Pulmonary artery endothelial cell (primary cell): ENCODE measurements at places on chromosomes 11 and 22.
A peak's percentile ranks its signal among the peaks of the same experiment; 100 is the strongest.

DNA sequence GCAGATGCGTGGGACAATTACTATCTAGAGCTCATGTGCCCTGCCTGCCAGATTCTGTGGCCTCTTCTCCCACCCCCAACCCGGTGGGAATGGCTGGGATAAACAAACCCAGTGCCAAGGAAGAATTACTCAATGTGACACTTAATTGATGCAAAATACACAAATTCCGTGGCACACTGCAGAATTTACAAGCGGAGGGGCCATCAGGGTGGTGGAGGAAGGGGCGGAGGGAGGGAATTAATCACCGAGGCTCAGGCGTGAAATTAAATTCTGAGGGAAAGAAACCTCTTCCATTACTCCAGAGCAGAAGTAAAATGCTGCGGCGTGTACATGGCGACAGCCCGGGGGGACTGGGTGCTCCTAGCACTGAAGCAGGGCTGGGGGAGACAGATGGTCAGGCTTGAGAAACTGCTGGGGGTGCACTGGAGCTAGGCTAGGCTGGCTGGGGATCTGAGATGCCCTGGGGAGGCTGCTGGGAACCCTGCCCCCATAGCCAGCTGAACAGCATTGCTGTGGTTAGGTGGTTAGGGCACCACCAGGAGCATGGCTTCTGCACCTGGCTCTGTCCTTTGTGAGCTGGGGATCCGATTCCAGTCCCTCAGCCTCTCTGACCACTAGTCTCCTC lies 200.6 kb downstream of the CEP164 start:
- no peak for DNase-seq

GRCh38 chr11:19828382-19829108 lies 115.9 kb downstream of the NAV2 start:
- DNase-seq = no peak

- DNase-seq = no peak
These were observed 44.5 kb downstream of the PDE3B start for GRCh38 chr11:14687943-14688627.

DNA sequence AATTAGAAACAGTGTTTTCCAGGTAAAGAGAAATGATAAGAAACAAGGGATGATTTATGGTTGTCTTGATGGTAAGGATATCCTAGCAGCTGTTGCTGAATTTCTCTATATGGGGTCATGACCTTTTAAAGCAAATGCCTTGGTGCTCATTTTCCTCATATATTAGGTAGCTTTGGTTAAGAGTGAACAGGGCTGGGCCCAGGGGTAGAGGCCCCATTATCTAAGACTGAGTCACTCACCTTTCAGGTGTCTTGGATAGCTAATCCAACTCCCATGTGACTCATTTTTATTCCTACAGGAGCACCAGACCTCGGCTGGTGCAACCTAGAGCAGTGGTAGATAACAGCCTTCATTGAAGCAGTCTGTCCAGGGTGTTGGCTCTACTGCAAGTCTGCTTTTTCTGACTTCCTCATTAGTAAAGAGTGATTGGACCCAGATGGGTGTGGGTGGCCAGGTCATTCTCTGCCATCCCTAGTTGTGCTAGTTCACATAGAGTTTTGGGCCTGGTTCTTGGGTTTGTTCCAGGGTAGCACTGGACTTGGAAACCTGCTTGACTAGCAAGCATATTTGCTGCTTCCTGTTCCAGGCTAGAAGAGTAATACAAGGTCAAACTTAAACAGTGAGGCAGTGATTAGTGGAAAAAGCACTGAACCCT lies 37.4 kb downstream of the CTNND1 start:
- no peak for DNase-seq

GRCh38 chr11:8913961-8914660 lies 3.1 kb downstream of the AKIP1 start:
- DNase-seq = no peak

GRCh38 chr11:109958821-109959166 lies 134.4 kb upstream of the ZC3H12C start:
- no peak for DNase-seq

- DNase-seq = no peak
These were observed 24.8 kb downstream of the APOL1 start for GRCh38 chr22:36277482-36278291.

DNA sequence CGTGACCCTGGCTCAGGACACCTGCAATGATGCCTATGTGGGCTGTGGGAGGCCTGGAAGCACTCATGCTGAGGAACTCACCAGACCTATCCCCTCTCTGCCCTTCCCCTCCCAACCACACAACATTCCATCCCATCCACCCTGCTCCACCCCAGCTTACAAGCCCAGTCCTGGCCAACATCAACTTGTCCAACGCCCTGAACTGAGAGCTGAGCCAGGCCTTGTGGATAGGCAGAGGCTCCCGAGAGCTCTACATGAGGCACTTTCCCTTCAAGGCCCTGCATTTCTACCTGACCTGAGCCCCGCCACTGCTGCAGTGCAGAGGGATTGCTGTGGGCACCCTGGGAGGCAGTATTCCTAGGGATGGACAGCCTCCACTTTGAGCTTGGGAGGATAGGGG lies 112.4 kb downstream of the PDE2A start:
- DNase-seq = no peak

- no peak for DNase-seq
These were observed 54.2 kb downstream of the LGR4 start for GRCh38 chr11:27418356-27418755.

- no peak for DNase-seq
These were observed 18.4 kb downstream of the SELENOO start for GRCh38 chr22:50218996-50219727.

GRCh38 chr11:94790661-94791180 lies 22.6 kb downstream of the AMOTL1 start:
- DNase-seq = no peak

DNA sequence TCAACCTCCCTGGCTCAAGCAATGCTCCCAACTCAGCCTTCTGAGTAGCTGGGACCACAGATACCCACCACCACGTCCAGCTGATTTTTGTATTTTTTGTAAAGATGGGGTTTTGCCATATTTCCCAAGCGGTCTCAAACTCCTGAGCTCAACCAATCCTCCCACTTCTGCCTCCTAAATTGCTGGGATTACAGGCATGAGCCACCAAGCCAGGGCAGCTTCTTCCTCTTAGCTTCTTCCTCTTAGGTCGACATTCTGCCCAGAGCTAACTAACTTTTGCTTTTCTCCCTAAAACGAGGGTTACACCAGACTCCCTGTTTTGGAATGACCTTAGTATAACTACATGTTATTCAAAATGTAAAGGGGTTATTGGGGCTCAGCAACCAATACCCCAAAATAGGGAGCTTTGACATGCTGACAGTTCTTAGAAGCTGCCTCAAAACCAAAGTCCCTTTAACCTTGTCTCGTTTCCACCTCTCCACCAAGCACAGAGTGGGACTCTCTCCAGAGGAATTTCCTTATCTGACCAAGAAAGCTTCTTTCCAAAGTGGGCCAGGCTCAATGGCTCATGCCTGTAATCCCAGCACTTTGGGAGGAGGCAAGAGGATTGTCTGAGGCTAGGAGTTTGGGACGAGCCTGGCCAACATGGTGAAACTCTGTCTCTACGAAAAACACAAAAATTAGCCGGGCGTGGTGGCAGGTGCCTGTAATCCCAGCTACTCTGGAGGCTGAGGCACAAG lies 7.0 kb downstream of the HPS5 start:
- DNase-seq = no peak

DNA sequence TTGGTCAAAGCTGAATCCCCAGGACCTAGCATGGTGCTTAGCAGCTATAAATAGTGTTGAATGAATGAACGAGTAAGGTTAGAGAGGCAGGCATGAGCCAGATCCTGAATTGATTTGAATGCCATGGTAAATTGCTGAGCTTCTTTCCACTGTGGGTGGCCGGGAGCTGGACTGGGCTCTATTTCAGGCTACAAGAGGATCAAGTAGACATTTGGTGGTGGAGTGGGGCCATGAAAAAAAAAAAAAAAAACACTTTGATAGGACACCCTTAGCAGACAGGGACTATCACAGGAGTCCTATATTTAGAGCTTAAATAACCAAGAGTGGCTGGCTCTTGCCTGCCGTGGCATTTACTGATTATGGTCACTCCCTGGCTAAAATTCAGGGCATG lies 77.6 kb downstream of the MIAT start:
- DNase-seq = no peak

DNA sequence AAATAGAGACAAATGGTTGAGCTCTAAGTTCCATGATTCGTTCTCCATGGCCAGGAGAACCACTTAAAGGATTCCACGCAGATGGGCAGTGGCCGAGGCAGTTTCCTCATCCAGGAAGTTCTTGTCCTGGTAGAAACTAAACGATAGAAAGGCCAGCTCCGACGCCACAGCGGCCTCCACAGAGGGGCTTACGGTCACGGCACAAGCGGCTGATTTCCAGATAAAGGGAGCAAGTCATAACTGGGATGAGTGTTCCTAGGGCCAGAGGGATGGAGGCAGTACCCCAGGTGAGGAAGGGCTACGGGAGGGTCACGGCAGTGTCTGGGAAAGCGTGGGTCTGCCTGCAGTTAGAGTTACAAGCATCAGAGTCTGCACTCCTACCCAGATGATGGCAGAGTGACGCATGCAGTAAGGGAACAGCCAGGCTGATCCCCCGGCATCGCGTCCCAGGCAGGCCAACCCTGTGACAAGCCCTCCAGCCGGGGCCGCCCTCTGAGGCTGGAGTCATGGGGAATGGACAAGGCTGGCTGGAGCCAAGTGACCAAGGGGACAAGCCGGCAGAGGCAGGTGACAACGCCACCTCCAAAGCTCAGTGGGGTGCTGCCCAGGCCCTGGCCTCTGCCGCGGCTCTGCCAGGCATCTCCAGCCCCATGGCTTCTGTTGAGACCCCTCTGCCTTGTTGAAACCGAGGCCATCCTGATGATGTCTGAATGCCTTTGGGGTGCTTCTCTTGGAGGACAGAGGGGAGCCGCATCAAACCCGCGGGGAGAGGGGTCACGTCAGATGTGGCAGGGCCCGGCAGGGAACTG lies 475.1 kb downstream of the BRD1 start:
- DNase-seq = no peak

- DNase-seq = no peak
These were observed 492.9 kb downstream of the SOX6 start for GRCh38 chr11:15863411-15863810.

- DNase-seq = no peak
These were observed 5.2 kb upstream of the ARRB1 start for GRCh38 chr11:75356613-75357012.

GRCh38 chr22:32515084-32515483 lies 40.5 kb downstream of the FBXO7 start:
- DNase-seq = no peak

DNA sequence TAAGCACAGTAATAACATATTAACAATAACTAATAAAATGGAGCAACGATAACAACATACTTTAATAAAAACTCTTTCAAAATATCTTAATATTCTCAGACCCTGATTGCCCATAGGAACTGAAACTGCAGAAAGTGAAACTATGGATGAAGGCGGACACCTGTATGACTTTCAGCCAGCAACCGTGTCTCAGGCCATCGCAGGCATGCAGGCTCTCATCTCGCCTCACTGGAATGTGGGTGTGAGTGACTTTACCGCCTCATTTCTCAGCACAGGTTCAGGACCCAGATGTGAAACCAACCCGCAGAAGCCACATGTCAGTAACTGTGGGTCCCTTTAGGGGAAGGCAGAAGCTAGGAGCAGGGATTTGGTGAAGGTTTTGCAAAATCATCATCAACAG lies 539.1 kb downstream of the FAM181B start:
- DNase-seq = no peak

GRCh38 chr22:23591201-23591791 lies 11.2 kb upstream of the IGLL1 start:
- peak; percentile 26 for DNase-seq

DNA sequence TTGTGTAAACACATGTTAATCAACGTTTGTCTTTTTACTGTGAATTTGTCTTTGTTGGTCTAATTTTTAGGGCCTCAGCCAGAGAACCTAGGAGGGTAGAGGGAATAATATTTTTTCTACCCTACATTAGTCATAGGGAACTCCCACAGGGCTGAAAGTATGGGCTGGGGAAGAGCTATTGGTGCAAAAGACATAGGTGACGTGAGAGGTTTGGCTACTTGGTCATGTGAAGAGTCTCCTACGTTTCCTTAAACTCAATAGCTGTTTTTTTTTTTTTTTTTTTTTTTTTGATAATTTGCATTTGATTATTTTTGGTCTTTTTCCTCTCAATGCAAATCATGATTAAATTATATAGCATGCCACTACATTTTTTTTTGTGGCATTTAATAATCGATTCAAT lies 15.9 kb upstream of the MMP7 start:
- DNase-seq = no peak

DNA sequence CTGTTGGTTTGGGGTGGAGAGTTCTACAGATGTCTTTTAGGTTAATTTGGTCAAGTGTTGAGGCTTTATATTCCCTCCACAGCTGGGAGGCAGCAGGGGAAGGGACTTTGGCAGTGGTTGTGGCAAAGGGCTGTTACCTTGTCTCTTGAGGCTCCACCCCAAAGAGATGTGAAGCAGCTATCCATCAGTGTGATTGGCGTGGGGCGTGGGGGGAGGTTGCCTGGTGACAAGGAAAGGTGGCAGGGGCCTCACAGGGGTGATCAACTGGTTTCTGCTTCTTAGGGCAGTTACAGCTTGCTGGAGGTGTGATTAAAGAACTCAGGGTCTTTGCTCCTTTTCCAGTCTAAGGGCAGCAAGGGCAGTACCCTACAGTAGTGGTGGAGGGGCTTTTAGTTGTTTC lies 59.3 kb downstream of the FANCF start:
- no peak for DNase-seq

DNA sequence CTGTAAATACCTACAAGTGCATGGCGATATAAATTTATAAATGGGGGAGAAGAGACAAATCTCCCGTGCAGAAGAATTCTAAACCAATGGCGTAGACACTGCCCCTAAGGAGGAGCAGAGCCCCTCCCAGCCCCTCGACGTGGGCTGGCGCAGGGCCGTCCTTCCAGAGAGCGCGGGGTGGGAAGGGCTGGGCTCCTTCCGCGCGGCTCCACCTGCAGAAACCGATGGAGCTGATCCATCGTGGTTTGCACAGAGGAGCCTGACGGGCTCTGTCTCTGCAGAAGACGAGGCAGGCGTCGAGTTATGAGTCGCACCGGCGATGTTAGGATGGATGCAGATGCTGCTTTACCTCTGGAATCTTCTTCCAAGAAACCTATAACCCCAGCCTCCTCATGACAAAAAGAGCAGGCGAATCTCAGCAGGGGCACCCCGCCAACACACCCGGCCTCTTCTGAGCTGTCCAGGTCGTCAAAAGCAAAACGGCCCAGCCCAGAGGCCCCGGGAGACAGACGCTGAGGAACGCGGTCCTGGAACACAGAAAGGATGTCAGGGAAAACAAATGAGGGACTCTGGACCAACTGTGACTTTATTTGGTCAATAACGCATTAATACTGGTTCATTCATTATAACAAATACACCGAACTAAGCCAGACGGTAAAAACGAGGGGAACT lies 11.0 kb upstream of the B4GALNT4 start:
- DNase-seq = no peak
